Heart left ventricle (tissue), 16 donors: ENCODE measurements at places on chromosomes 11 and 22.

DNA sequence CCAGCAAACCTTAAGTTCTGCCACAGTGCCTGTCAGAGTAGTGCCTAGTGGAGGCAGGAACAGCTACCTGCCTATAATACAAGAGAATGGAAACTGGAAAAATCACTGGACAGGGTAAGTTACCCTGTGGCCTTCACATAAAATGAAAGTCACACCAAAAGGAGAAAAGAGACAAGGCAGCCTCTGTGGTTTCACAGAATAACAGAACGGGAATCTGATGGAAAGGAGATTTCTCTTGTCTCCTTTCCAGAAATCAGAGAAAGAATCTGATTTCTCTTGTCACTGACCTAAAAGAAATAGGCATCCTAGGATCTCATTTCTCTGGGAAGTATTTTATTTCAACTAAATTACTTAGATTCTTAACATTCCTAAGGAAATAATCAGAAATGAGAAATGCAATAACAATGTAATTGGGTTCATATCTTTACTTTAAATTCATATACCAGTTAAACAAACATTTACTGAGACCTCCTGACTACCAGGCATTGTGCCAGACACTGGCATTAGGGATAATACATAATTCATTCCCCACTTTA lies 41.6 kb downstream of the PRCP start:
- H3K4me1 ChIP-seq: no peaks in the 10 kb centered on the region
- H3K27ac ChIP-seq: no peak overlapping the region
- no peak overlapping the region for H3K4me3 ChIP-seq
- no peaks in the 10 kb centered on the region for H3K27me3 ChIP-seq
- H3K36me3 ChIP-seq: no peaks in the 10 kb centered on the region
- no peak for DNase-seq

DNA sequence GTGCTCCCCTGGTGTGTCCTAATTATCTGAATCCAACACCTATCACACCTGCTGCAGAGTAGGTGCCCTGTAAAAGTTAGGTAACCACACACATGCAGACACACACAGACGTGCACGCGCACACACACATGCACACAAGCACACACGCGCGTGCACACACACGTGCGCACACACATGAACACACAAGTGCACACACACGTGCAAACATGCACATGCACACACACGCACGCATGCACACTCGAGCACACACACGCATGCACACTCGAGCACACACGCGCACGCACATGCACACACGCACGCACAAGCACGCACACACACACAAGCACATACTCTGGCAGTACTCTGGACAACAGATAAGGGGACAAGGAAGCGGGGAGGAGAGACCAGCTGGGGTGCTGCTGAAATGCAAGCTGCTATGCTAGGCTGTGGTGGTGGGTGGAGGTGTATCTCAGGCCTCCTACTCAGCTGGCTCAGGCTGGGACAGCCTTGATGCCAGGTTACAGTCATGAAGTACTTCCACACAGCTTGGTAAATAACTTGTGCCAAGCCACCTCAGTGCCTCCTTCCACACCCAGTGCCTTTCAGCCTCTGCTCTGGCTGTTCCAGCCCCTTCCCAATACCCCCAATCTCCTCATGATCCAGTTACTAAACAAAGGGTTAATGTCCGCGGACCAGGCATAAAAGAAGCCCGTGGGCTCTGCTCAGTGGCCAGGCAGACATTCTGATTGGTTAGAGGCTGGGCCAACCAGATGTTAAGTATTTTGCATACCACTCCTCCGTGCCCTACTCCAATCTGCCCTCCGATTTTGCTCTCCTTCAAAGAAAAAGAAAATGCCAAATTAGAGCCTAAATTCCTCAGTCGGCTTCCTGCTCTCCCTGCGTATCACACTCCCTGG lies 374.1 kb downstream of the TENM4 start:
- no peak for DNase-seq
- H3K36me3 ChIP-seq: no peaks in the 10 kb centered on the region
- no peak overlapping the region for H3K27ac ChIP-seq
- no peaks in the 10 kb centered on the region for H3K27me3 ChIP-seq

- no peak overlapping the region for H3K4me3 ChIP-seq
- H3K36me3 ChIP-seq: no peaks in the 10 kb centered on the region
- peak; percentile 65 for DNase-seq
- peak overlapping the region; percentile 85 for H3K27ac ChIP-seq
- H3K27me3 ChIP-seq: no peaks in the 10 kb centered on the region
These were observed 1.0 kb upstream of the ROBO4 start for GRCh38 chr11:124898711-124899110.

DNA sequence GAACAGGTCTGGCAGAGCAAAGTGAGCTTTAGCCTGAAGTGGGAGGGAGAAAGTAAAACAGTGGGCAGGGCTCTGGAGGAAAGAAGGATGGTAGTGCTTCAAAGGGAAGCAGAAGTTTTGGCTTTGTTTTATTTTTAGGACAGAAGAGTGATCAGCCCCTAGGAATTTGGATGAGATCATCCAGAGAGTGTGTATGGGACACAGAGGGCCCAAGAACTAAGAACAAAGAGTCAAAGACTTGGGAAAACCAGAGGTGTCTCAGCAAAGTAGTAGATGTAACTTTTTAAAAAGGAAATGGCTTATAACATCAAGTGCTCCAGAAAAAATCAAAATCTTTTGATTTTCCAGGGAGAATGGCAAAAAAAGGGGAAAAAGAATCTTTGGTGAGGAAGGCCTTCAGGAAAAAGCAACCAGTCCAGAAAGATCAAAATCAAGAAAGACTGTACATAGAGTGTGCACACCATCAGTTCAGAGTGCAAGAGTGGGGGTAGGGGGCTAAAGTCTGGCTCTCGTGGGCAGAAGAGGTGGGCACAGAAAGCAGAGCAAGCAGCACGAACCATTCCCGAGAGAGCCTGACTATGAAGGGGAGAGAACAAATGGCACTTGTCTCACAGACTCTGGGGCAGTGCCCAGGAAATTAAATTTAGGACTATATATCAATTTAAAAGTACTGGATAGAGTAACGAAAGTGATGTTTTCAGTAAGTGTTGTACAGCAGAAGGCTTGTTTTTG lies 30.0 kb downstream of the MAPK1 start:
- no peaks in the 10 kb centered on the region for H3K36me3 ChIP-seq
- no peak overlapping the region for H3K4me3 ChIP-seq
- DNase-seq: peak; percentile 42
- H3K27ac ChIP-seq: peak overlapping the region; percentile 89
- peaks cover 66% of the 10 kb centered on the region for H3K4me1 ChIP-seq
- no peaks in the 10 kb centered on the region for H3K27me3 ChIP-seq
